ENCODE measurements at places on chromosomes 7 and 10.
A peak's percentile ranks its signal among the peaks of the same experiment; 100 is the strongest.

DNA sequence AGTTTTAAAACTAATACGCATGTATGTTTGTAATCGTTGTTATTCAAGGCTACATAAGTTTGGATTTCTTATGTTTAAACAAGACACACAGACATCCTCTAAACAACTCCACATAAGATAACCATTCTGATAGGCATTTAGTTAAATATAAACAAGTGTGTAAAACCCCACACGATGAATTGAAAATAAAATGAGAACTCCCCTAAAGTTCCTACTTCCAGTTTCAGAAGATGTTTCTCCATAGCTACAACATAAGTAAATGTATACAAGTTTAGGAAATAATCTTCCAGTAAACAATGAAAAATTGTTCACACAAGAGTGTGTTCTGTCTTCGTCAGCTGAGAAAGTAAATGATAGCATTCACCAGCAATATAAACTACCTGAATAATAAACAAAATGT is 246.8 kb downstream of the RNLS start:
- no peak for DNase-seq

DNA sequence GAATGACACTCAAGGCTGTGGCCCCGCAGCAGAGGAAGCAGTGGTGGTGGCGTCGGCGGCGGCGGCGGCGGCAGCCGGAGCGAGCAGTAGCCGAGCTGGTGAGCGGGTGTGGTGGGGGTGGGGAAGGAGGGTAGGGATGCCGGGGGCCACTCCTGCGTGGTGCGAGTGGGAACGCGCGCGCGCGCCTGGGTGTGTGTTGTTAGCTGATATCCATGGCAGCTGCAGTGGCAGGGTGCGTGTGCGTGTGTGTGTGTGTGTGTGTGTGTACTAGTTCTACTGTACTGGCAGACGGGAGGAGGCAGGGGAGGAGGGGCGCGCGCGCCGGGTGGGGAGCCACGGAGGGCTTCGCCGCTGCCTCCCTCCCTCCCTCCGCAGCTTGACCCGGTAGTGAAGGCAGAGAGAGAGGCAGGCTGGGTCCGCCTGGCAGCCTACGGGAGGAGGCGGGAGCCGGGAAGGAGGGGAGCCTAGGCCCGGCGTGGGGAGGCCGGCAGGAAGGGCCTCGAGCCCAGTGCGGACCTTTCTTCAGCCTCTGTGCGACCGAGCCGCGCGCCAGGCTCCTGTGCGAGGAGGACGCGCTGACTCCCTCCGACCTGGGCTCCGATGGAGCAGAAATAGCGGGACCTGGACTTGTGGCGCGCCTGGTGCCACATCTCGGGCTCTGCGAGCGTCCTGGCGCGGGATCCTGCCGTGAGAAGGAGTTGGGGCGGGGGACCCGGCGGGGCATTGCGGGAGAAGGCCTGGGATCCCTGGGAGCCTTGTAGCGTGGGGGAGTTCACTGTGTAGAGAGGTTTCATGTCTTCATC is at the start of gene MAGI2:
Gene MAGI2 (minus strand): TSS at position 110 of the 803 bp plus-strand sequence. CDS start 347 bp downstream, outside the sequence.
- DNase-seq: peak; percentile 94

DNA sequence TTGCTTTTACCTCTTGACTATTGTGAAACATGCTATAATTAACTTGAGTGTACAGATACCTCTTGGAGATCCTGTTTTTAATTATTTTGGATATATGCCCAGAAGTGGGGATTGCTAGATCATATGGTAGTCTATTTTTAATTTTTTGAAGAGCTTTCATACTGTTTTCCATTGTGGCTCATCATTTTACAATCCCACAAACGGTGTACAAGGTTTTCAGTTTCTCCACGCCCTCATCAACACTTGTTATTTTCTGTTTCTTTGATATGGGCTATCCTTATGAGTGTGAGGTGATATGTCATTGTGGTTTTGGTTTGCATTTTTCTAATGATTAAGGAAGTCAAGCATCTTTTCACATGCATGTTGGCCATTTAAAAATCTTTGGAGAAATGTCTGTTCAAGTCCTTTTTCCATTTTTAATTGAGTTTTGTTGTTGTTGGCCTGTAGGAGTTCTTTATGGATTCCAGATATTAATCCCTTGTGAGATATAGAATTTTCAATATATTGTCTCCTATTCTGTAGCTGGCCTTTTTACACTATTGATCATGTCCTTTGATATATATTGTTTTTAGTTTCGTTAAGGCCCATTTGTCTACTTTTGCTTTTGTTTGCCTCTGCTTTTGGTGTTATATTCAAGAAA is 7.5 kb downstream of the AGK start:
- no peak for DNase-seq

DNA sequence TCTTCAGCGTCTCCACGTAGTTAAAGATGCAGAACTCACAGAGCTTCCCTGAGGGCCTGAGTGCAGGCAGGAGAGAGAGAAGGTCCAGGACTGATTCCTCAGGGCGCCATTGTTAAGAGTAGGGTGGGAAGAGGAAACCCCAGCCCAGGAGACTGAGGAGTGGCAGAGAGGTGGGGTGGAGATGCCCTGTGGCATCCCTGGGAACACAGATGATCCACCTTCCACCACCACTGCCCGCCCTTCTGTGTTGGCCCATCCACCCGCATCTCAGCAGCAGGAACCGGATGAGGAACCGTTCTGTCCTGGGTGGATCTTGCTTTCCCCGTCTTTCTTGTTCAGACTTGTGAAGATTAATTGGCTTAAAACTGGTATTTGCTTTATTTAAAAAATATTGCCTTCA is 48.3 kb downstream of the PFKP start:
- DNase-seq: no peak

DNA sequence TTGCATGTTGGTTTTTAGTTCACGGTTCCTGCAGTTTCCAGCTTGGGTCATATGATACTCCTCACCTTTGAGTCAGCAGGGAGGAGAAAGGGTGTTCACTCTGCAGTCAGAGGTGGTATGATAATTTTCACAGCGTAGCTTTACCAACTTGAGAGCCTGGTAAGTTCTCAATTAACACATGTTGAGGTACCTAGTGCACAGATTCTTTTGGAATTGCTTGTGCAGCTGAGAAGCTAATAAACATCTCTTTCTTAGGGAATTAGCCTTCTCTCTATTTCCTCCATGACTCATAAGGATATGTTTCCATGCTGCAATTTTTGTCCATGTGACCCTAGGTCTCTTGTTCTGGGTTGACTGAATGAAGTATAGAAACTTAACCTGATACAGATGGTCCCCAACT is 166.6 kb downstream of the KIF20B start:
- no peak for DNase-seq

- no peak for DNase-seq
Observed at GRCh38 chr7:92058040-92058439, 76.2 kb downstream of the CYP51A1 start.

DNA sequence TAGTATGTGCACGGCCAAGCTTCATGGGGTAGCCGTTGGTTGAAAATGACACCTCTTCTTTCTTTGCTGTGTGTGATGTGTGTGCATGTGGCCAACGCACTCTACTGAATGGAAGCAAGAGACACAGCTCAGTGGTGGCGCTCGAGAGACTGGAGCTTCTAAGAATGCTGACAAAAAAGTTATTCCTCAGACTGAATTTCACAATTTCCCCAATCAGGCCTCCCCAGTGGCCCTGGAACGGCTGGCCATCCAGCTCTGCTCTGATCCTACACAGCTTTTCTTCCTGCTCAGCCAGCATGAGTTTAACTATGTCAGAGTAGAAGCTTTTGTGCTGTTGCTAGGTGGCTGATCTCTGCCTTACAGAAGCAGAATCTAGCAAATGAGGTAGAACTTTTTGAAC is 186.7 kb upstream of the PLXDC2 start:
- peak; percentile 79 for DNase-seq

- DNase-seq: peak; percentile 76
Observed at GRCh38 chr10:102619281-102619981, 24.8 kb upstream of the TRIM8 start.

GRCh38 chr10:117248750-117249465 is 8.0 kb downstream of the SLC18A2 start:
- DNase-seq: no peak

- DNase-seq: no peak
Observed at GRCh38 chr10:6260843-6261242, 58.1 kb downstream of the PFKFB3 start.

- DNase-seq: no peak
Observed at GRCh38 chr7:80821771-80822319, 97.0 kb downstream of the SEMA3C start.

DNA sequence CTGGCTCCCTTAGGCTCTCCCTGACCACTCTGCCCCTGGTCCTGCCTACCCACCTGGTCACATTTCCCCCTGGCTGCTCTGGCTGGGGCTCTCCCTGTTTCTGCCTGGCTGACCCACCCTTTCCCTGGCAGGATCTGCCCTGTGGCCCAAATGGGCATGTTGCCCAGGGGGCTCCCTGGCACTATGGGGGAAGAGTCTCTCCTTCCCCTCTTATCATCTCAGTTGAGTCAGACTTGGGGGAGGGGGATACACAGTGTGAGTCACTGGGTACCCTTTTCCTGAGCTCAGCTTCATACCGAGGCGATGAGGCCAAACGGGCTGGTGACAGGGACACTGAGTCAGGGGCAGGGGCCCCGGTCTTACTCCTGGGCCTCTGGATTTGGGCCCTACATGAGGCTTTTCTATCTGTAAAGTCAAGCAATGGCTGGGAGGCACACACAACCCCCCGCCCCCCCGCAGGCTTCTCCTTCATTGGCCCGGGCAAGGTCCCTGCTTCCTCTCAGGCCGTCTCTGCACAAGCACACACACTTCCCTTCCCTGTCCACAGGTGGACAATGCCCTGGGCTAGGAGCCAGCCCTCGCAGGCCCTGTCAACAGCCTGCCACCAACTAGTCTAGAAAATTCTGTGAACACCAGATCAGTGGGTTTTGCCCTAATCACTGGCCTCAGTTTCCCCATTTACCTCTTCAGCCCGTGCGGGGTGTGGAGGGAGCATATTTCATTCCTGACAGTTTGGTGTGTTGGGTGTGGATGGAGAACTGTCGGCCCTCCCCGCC is 627 bp upstream of the FLNC start:
- no peak for DNase-seq

GRCh38 chr10:78366663-78367411 is 333.2 kb downstream of the RPS24 start:
- no peak for DNase-seq

DNA sequence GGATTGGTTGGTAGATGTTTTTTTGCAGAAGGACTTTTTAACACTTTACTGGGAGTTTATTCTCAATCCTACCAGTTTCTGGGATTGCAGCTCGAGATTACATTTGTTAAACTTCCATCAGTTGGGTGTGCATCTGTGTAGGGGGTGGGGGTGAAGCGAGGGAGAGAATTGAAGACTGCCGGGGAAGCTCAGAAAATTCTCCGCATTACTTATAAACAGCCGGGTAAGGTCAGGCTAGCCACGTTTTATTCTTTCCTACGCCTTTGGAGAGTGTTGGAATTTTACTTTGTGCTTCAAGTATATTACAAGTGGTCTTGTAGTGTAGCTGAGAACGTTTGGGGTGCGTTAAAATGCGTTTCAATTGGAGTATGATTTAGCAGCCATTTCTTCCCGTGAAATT is 1.1 kb downstream of the PALS2 start:
- no peak for DNase-seq

DNA sequence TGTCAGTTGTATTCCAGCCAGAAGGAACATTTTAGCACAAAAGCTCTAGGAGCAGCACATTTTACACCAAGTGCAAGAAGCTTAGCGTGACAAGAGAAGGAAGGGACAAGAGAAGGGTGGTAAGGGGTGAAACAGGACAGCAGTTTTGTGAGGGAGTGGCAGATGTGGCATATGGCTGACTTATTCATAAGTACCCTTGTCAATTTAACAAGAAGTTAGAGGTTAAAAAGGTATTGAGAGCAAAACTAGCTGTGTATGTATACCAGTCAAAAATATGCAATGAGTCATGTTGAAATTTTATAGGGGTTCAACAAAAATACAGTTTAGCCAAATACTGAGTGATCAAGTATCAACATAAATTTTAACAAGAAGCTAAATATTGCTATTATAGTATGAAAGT is 561.5 kb upstream of the POT1 start:
- DNase-seq: no peak

DNA sequence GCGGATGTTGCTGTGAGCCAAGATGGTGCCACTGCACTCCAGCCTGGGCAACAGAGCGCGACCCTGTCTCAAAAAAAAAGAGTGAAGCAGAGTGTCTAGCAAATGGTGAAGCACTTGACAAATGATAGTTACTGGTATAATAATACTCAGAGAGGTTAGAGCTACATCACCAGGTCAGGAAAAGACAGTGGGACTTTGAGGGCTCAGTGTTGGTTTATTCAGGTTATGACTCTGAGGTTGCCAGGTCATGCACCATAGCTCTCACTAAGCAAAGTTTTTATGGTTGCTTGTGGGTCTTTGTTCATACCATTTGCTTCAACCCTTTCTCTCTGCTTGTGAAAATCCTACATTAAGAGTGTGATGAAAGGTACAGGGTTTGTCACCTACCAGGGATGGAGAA is 13.6 kb downstream of the MRPS33 start:
- no peak for DNase-seq

Measured in left hindlimb (tissue), 1 donor.